GM23338 (cell line): ENCODE measurements at places on chromosomes 13 and 19. TPM values are rescaled to one million over a fixed set of nuclear protein-coding genes. Genes with fewer than 3 reads are reported as not detected.

GRCh38 chr19:19410553-19411550, 5.4 kb downstream of the GATAD2A start:
- peaks cover 44% of the 10 kb centered on the region for H3K4me1 ChIP-seq
- no peak for DNase-seq
- no peaks in the 10 kb centered on the region for H3K36me3 ChIP-seq
- H3K27me3 ChIP-seq = no peaks in the 10 kb centered on the region
- no peak overlapping the region for H3K4me3 ChIP-seq

GRCh38 chr19:48560095-48560530, 8.1 kb downstream of the SULT2B1 start:
- H3K36me3 ChIP-seq = no peaks in the 10 kb centered on the region
- no peak overlapping the region for H3K4me3 ChIP-seq
- H3K27me3 ChIP-seq = no peaks in the 10 kb centered on the region
- DNase-seq = peak; percentile 60

DNA sequence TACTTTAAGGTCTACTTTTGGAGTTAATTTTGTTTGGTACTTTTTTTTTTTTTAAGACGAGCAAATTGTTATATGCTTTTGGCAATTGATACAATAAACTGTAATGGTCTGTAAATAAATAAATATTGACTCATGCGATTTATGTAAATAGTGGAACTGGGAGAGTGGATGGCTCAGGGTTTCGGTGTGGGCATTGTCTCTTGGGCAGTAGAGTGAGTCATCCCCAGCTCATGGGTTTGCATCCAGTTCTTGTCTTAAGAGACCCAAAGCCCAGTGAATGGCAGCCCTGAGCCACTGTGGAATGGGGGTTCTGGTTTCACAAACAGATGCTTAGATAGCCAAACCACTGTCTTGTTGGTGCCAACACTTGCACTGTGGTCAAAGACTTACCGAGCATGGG, 33.0 kb downstream of the FGF9 start:
- H3K36me3 ChIP-seq = no peaks in the 10 kb centered on the region
- H3K27ac ChIP-seq = no peak overlapping the region
- DNase-seq = no peak
- no peaks in the 10 kb centered on the region for H3K27me3 ChIP-seq
- no peak overlapping the region for H3K4me3 ChIP-seq
- H3K4me1 ChIP-seq = peaks cover 37% of the 10 kb centered on the region

DNA sequence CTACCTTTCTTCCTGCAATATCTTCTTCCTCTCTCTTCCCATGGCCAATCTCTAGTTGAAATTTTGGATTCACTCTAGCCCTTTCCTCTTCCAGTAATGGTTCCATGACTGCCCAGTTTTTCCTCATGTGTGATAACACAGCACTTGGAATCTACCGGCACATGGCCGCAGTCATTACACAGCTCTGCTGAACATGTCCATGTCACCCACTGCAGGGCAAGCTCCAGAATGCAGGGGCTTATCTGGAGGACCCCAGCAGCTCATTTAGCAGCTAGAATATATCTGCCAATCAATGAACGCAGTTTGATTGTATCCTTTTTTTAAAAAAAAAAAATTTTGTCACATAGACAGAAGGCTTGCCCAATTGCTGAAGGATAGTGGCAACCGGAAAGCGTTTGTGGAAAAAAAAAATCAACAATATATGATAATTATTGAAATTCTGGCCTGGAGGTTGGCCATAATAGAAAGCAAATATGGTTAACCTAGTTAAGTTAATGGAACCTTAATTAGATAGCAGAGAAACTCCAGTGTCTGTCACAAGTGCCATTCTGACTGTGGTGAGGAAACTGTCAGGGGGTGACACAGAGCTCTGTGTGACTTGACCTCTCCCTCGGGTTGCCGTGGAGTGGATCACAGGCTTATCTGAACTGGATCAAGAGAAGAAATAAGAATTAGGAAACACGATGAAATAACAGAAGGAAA, 426.7 kb downstream of the LIG4 start:
- H3K4me3 ChIP-seq = no peak overlapping the region
- no peak for DNase-seq
- no peaks in the 10 kb centered on the region for H3K4me1 ChIP-seq
- H3K27me3 ChIP-seq = no peaks in the 10 kb centered on the region
- H3K27ac ChIP-seq = no peak overlapping the region

GRCh38 chr13:102400675-102401145, 1.1 kb downstream of the FGF14 start:
- peak overlapping the region; percentile 78 for H3K4me3 ChIP-seq
- H3K4me1 ChIP-seq = peaks cover 13% of the 10 kb centered on the region
- H3K36me3 ChIP-seq = no peaks in the 10 kb centered on the region
- H3K27ac ChIP-seq = no peak overlapping the region
- peaks cover 45% of the 10 kb centered on the region for H3K27me3 ChIP-seq
- DNase-seq = peak; percentile 45

DNA sequence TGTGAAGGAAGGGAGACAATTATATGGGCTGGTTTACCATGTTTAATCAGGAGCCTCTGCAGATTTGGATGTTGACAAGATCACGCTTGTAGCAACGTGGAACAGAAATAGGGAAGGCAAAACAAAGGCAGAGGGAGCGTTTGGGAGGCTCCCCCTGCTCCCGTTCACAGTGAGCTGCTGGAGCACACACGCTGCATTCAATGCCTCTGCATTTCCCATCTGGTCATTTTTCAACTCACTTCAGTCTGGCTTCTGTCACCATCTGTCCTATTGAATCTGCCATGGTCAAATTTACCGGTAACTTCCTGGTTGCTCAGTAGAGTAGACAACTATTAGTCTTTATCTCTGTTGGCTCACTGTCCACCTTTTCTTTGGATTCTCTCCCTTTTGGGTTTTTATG, 91.0 kb downstream of the NHLRC3 start:
- H3K4me3 ChIP-seq = no peak overlapping the region
- no peaks in the 10 kb centered on the region for H3K36me3 ChIP-seq
- no peak overlapping the region for H3K27ac ChIP-seq
- H3K27me3 ChIP-seq = no peaks in the 10 kb centered on the region

- no peak for DNase-seq
- H3K4me3 ChIP-seq = peak within 1 kb of the TSS; percentile 96
Measured at GRCh38 chr19:1407528-1408299, at the start of gene DAZAP1. Gene DAZAP1 (plus strand): TSS chr19:1407586. CDS start chr19:1407774, 188 bp downstream.

IL11 gene
- polyA plus RNA-seq = 0.58 and 1.7 TPM in 2 replicates

CCL25 gene
- polyA plus RNA-seq = 0.73 and 0.97 TPM in 2 replicates

CD70 gene
- 7.1 and 7.3 TPM in 2 replicates for polyA plus RNA-seq

PIAS4 gene
- 17.0 and 20.0 TPM in 2 replicates for polyA plus RNA-seq

RGL3 gene
- 48.8 and 49.2 TPM in 2 replicates for polyA plus RNA-seq

MAP2K7 gene
- polyA plus RNA-seq = 11.3 and 12.2 TPM in 2 replicates
